ENCODE measurements at places on chromosomes 6 and 20.

DNA sequence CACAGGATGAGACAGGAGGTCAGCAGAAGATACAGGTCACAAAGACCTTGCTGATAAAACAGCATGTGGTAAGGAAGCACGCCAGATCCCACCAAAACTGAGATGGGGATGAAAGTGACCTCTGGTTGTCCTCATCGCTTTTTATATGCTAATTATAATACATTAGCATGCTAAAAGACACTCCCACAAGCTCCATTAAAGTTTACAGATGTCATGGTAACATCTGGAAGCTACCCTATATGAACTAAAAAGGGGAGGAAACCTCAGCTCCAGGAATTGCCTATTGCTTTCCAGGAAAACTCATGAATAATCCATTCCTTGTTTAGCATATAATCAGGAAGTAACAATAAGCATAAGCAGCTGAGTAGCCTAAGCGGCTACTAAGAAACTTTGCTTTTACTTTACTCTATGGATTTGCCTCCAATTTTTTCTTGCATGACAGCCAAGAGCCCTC is 8.4 kb upstream of the RIN2 start:
- DNase-seq = no peak

- DNase-seq = no peak
Observed at GRCh38 chr6:23905133-23905815, 220.7 kb upstream of the NRSN1 start.

DNA sequence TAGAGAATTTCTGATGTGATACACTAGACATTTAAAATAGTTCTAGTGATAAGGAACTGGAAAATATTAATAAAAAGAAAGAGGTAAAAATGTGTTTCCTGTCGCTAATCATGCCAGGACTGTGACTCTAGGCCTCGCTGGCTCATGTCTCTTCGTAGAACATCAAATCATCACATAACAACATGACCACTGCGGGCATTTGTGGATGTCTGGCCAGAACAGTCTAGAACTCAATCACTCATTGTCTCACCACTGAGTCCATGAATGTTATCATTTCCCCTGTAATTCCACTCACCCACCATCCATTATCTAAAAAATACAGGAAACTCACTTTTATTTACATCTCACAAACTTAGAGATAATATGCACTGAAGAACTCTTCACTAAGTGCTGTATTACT is 3.4 kb downstream of the HMGN3 start:
- no peak for DNase-seq

GRCh38 chr6:82603871-82604270 is 240.3 kb downstream of the TPBG start:
- no peak for DNase-seq

- peak; percentile 13 for DNase-seq
Observed at GRCh38 chr6:6686748-6687601, 98.5 kb downstream of the LY86 start.

DNA sequence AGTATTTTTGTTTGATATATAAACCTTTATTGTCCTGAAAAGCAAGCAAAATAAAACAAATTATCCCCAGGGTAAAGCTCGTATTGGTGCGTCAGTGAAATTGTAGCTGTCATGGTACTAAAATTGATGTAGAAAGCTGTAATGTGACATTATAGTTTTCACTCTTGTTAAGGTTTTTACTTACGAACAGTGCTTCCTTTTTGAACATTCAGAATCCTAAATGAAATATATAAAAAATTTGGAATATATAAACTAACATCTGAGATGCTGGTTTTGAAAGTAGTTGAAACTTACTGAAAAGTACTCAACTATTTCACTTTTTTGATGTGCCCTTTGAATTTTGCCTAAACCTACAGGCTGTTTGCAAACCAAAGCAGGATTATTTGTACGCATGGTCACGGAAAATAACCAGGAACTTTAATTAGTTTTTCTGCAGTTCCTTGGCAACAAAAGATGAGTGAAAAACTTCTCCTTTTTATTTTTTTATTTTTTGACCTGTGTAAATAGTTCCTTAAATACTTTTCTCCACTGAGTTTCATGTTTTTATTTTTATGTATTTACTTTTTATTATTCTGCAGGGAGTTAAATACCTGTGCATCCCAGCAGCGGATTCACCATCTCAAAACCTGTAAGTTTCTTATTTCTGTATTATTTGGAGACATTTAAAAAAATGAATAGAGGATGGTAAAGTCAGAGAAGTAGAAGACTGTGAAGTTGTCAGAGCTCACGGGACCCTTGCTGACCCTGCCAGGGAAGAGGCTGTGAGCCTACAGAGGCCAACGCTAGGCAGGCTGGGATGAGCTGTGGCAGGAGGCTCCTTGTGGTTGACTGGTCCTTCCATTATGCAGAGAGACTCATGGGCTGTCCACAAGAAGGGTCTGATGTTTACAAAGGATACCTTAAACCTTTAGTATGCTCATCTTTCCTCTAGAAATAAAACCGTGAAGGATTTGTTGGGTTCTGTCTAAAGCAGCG is 42.5 kb downstream of the DUSP22 start:
- DNase-seq = no peak

DNA sequence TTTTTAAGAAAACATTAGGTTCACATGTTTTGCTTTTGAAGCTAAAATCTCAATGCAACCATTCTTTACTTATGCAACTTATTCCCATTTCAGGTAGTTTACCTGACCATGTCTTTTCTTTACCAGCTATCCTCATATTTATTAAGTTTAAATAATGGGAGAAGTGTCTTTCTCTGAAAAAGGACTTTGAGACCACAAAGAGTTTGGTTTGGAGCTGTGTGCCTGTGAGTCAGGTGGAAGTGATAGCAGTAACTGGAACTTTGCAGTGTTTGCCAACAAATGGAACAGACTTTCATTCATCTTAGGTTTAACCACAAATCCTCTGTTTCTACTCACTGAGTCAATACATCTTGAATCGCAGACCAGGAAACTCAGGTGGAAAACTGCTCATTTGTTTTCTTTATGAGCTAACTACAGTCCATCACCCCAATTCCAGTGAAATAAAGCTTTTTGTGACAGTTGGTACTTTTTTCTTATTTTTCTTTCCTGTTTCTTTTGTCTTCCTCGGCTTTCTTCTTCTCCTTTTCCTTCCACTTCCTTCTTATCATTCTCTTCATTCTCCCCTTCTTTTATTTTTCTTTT is 148.3 kb upstream of the RIN2 start:
- DNase-seq = no peak

DNA sequence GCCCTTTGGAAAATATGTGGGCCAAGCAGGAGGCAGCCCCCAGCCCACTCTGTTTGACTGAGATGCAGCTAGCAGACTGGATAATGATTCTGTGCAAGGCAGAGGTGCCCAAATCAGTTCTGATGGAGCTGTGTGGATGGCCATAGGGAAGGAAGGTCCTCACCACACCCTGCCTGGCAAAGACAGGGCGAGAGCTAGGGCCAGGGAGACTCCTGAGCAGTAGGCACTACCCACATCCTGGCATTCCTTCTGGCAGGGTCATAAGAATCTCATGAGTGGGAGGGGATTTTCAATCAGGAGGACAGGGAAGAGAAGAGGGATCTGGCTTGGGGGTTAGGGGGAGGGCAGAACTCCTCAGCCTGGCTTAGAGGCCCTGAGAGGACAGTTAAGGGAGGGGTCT is 18.6 kb upstream of the TREM2 start:
- no peak for DNase-seq

GRCh38 chr20:58604128-58604881 is 46.8 kb upstream of the STX16 start:
- no peak for DNase-seq

GRCh38 chr6:47495207-47495606 is 17.6 kb downstream of the CD2AP start:
- DNase-seq = no peak

- no peak for DNase-seq
Observed at GRCh38 chr20:8187740-8188139, 55.7 kb downstream of the PLCB1 start.

DNA sequence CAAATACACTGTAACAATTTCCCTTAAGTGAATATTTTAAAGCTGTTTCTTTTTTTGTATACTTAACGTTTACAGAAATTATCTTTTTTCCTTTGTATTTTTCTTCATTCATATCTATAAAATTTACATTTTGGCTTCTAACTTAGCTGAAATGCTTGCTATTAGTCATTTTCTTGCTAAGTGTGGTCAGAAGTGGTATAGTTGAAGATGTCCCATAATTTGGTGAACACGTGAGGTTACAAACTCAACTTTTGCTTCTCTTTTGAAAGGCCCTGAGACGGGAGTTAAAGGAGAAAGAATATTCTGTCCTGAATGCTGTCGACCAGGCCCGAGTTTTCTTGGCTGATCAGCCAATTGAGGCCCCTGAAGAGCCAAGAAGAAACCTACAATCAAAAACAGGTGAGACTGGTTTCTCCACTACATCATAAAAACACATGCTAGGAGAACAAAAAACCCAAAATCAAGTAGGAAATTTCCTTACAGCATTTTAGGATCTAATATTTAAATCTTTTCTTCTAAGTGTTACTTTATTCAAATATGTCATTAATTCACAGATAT is 445.0 kb downstream of the UTRN start:
- no peak for DNase-seq

DNA sequence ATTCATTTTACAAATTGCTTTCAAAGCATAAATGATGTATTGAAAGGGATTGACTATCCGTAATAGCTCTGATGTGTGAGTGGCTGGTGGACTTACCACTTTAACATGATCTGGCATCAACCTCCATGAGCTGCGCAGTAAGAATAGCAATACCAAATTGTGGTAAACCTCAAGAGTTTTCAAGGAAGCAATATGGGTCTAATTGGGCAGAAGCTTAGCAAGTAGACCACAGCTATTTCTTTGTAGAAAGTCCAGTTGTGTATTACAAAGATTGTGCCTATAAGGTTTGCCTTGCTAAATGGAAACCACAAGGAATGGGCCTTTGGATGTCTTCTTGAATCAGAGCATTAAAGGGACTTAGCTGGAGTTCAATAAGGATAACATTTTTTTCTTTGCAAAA is 736.6 kb downstream of the KIF16B start:
- no peak for DNase-seq

GRCh38 chr6:15575357-15576033 is 87.3 kb downstream of the DTNBP1 start:
- DNase-seq = no peak

- DNase-seq = no peak
Observed at GRCh38 chr6:104795363-104795762, 64.4 kb downstream of the HACE1 start.

DNA sequence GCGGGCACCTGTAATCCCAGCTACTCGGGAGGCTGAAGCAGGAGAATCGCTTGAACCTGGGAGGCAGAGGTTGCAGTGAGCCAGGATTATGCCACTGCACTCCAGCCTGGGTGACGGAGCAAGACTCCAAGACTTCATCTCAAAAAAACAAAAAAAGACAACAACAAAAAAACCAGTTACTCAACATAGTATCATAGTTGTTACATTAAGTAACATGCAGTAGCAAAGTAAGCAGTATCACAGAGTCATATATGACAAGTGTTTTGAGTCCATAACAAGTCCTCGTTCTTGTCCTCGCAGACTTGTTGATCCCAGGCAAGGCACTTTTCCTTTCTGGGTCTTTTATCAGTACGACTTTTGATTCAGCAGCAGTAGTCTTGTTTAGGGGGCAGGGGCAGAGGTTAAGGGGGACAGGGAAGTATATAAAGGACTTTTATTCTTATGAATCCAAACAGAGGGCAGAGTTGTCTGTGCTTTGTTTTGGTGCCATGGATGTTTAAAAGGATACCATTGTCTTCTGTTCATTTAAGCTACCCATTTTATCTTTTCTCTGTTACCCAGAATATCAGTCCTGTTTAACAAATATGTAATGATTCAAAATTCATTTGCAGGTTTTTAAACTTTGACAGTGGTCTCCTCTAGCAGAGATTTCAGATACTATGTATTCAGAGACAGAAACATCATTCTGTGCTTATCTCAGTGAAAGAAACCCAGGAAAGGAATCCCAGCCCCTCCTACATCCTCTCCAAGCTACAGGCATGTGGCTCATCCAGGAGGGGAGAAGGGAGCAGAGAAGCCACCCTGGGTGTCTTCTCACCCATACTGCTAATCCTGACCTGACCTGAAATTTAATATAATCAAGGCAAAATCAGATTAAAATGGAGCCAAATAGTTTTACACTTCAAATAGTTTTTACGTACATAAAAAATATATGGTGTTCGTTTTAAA is 137.9 kb upstream of the EDN1 start:
- no peak for DNase-seq

DNA sequence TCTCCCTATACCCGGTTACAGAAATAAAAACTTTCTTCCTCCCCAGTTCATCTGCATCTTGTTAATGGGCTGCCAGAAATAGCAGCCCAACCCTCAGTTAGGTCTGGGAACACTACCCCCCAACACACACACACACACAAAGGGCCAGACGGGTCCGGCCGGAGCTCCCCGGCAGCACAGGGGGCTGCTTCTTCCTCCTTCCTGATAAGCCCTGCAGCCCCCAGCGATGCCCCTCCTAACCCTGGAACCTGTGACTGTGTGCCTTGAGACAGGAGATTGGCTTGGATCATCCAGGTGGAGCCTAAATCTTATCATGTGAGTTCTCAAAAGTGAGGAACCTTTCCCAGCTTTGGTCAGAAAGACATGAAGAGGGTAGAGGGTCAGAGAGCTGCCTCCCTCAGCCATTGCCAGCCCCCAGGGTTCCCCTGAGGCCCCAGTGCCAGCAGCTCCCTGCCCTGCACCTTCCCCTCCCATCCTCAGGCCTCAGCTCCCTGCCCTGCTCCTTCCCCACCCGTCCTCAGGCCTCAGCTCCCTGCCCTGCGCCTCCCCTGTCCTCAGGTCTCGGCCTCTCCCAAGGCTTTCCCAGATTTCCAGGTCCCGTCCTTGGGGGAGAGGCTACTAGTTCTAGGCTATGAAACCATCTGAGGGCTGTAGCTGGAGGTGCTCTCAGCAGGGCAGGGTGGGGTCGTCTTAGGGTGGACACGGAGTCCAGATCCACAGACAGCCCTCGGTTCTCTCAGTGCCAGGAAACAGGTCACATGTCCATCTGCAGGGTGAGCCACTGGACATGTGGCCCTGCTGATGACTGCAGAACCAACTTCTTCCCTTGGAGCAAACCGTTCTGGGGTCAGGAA is 34.5 kb upstream of the CST7 start:
- no peak for DNase-seq

GRCh38 chr6:142844065-142844755 is 100.8 kb downstream of the HIVEP2 start:
- DNase-seq = no peak

GRCh38 chr6:34084591-34085290 is 61.1 kb downstream of the GRM4 start:
- DNase-seq = no peak

DNA sequence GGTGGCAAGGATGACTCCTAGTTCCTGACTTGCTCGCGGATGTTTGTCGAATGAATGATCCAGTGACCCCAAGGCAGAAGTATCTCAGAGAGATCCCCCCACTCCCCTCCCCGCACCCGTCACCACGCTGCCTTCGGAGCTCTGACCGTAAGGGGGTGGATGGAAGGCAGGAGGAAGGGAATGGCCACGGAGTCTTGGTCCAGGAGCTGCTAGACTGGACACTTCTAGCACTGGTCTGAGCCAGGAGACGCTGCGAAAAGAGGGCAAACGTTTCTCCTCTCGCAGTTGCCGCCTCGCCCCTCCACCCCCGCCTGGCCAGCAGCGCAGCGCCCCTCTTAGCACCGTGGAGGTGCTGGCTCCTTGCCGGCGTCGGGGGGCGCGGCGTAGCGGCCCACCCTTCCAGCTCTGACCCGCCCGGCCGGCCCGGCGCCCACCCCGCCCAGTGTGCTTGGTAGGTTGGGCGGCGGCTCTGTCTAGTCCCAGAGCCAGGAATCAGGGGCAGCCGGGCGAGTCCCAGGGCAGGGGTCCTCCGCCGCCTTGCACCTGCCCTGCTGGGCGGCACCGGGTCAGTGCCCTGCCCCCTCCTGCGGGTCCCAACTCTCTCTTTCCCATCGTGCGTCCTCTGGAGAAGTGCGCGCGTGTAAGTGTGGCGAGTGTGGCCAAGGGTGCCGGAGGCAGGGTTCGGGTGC is 2.4 kb upstream of the DBNDD2 start:
- no peak for DNase-seq

Data from stimulated activated naive B cell treated with anti-CD40 and anti-IgM and Interleukin-4, amounts not matched to agents 10 μg/mL and 1 μg/mL and 100 μg/mL, for 72 hours (primary cell).